ENCODE measurements at places on chromosomes 11 and 22. TPM values are rescaled to one million over a fixed set of nuclear protein-coding genes. Genes with fewer than 3 reads are reported as not detected.

The HTR3A gene
- not detected for total RNA-seq

The GLYAT gene
- not detected for total RNA-seq

The NLRX1 gene
- 21.7 TPM for total RNA-seq

The DEUP1 gene
- total RNA-seq = 0.65 TPM

The NXPE1 gene
- 0.11 TPM for total RNA-seq

The ANGPTL5 gene
- 60.3 TPM for total RNA-seq

The POTEH gene
- total RNA-seq = not detected

The MUC5B gene
- total RNA-seq = not detected

The HSPB2 gene
- 1.7 TPM for total RNA-seq

The CDC45 gene
- total RNA-seq = 4.8 TPM

The UPB1 gene
- not detected for total RNA-seq

The ANO5 gene
- total RNA-seq = not detected

The LRRC56 gene
- total RNA-seq = 0.54 TPM

The MRGPRX4 gene
- total RNA-seq = not detected

The CTSW gene
- total RNA-seq = not detected

The KRTAP5-11 gene
- not detected for total RNA-seq

The CCDC73 gene
- total RNA-seq = not detected

The PRDM10 gene
- 8.5 TPM for total RNA-seq

The FAM180B gene
- 0.26 TPM for total RNA-seq

The PLEKHB1 gene
- 0.97 TPM for total RNA-seq

The CECR2 gene
- under 0.01 TPM for total RNA-seq

The SEPTIN5 gene
- 20.6 TPM for total RNA-seq

The LDHAL6A gene
- total RNA-seq = not detected

The MUC5AC gene
- total RNA-seq = not detected

The HORMAD2 gene
- not detected for total RNA-seq

The MCHR1 gene
- 0.65 TPM for total RNA-seq

The SH3BP1 gene
- 1.6 TPM for total RNA-seq

Data from articular chondrocyte of knee joint (primary cell).